ENCODE measurements at places on chromosomes 3 and 15.

- no peak for DNase-seq
Measured at GRCh38 chr3:134360046-134360445, 14.2 kb downstream of the AMOTL2 start.

DNA sequence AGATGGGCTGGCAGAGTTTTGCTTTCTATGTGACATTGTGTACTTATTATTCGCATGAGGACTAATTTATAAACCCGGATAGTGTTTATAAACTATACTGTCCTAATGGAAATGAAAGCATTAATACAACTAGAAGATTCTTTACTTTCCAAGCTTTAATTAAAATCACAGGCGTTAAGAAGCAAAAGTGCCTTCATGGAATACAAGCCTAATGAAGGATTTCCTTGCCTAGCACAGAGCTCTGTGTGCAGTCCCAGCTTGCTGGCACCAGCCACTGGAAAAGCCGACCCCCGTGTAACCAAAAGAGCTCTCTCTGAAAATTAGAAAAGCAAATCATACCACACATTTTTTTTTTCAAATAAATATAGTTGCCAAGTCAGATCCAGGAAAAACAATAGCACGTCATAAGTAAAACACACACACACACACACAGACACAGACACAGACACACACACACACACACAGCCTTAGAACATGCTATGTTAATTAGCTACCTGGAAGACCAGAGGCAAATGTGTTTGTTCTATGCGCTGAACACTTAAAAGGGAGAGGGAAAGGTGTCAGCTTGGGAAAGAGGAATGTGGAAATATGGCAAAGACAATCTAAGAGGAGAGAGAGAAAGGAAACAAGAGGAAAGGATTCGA lies 1084.2 kb downstream of the TUSC7 start:
- no peak for DNase-seq

GRCh38 chr15:78167227-78167888 lies 18.2 kb downstream of the IDH3A start:
- no peak for DNase-seq

GRCh38 chr3:190288836-190289235 lies 33.4 kb downstream of the CLDN1 start:
- no peak for DNase-seq

GRCh38 chr15:62469478-62469873 lies 304.4 kb upstream of the C2CD4B start:
- no peak for DNase-seq

- no peak for DNase-seq
Measured at GRCh38 chr3:29936766-29937165, 655.9 kb downstream of the RBMS3 start.

DNA sequence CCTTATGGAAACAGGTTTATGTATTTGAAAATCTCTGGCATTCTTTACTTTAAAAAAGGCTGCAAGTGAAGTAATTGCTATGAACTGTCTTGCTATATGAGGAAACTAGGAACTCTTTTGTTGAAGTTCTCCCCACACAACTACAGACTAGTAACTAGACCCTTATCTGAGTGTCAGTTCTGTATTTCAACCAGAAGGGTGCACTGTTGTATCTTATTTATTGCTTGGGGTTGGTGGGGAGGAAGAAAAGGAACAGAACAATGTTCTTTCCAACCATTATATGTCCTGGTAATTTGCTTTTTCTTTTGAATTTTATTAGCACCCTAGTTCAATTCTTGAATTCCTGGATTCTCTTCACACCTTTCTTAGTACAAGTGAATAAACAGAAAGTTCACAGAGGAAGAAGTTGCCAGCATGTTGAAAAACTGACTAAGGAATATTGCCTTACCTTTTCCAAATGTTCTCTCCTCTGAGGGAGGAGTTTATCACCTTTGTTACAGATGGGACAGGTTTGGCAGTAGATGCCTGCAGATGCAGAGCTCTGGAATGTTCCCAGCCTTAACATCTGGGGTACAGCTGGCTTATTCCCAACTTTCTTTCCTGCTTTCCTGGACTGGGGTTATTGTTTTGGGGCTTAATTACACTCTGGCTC lies 162.4 kb upstream of the CFAP20DC start:
- peak; percentile 28 for DNase-seq

DNA sequence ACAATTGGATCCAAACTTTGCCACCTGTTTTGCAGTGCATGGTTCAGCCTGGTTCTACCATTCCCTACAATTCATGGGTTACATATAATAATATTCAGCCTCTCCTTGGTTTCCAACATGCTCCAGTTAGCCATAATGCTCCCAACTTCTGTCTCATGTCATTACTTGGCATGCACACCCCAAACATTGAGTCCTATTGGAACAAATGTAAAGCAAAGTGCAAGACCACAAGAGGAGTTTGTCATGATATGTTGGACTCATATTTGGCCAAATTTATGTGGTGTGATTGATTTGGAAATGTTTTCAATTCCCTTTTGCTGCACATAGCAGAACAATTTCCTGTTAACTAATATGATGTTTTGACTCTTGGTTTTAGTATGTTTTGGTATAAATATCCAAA lies 50.2 kb downstream of the KCNAB1 start:
- DNase-seq = no peak

GRCh38 chr3:24299806-24300626 lies 194.6 kb downstream of the THRB start:
- DNase-seq = peak; percentile 34
